ENCODE measurements at places on chromosomes 2 and 18.
A peak's percentile ranks its signal among the peaks of the same experiment; 100 is the strongest.

- no peak for DNase-seq
Measured at GRCh38 chr18:74435740-74436139, 21.4 kb downstream of the DIPK1C start.

- DNase-seq, result no peak
Measured at GRCh38 chr18:51391731-51392130, 194.2 kb upstream of the MEX3C start.

GRCh38 chr2:231183851-231184250, 14.6 kb upstream of the ARMC9 start:
- no peak for DNase-seq

DNA sequence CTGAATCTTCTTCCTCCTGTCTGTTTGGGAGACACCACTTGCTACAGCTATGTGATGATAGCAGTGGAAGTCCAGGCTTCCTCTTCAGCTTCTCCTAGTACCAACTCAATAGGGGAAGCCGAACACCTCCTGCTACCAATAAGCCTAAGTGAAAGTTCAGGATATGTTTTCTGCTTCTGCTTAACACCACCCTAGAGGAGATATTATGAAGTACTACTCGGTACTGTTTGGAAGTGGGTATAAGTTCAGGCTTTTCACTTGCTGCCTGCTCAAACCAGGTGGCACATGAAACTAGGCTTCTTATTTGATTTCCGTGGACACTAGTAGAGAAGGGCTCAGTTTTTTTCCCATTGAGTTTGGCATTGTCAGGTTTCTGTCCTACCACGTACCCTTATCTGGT, 99.8 kb downstream of the PTPN4 start:
- no peak for DNase-seq

DNA sequence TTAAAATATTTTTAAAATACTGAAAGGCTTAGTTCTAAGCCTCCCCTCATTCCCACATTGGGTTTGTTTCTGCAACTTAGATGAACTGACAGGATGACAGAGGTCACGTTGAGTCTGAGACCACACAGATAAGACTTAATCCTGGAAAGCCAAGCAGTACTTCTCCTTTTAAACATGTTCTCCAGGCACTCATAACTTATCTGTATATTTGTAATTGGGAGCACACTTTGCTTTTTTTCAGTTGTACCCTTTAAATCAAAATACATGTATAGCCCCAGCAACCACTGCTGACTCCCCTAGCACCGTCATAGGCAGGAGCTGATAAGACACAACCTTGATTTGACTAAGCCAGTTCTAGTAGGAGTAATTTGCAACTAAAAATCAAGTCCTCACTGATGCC, 394.8 kb downstream of the PID1 start:
- DNase-seq, result no peak

- no peak for DNase-seq
Measured at GRCh38 chr2:10784719-10785118, 27.9 kb downstream of the PDIA6 start.

GRCh38 chr2:69123182-69123581, 110.2 kb downstream of the ANTXR1 start:
- DNase-seq, result no peak

DNA sequence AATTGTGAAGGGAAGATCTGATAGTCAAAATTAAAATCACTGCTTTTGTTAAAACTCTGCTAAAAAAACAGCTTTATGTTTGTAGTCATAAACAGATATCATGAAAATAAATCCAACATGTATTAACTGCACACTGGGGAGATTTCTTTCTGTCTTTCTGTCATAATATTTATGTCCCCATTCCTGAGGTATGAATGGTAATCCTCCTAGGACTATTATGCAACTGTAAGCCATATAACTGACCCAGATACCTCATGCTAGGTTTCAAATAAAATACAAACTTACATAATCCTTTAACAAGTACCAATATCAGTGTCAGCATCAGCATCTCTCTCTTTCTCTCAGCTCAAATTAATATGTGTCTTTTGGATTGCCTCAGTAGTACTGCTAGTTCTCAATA, 18.2 kb downstream of the IFIH1 start:
- DNase-seq, result no peak

DNA sequence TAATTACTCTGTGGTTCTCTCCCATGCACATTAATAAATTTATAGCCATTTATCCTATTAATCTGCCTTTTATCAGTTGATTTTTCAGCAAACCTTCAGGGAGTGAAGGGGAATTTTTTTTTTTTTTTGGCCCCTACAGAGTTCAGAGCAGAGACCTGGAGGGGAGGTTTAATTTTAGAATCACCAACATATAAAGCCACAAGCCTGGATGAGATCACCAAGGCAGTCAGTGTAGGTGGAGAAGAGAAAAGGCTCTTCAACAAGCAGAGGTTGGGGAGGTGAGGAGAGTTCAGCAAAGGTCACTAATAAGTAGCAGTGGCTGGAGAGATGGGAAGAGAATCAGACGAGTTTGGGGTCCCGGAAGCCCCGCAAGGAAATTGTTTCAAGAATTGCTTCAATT, 48.4 kb upstream of the SPTBN1 start:
- DNase-seq, result no peak

GRCh38 chr2:84613082-84613481, 96.8 kb downstream of the DNAH6 start:
- no peak for DNase-seq

DNA sequence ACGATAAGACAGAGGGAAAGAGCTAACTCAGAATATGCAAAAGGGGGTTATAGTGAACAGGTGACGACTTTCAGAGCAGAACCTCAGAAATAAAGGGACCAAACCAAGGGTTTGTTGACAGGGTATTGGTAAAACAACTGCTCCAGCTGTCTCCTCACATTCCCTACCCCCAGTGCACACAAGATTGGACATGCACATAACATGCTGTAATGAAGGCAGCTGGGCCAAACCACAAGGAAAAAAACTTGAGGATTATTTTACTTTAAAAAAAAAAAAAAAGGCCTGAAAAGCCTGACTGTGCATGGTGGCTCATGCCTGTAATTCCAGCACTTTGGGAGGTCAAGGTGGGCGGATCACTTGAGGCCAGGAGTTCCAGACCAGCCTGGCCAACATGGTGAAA, 3.5 kb downstream of the RBM43 start:
- DNase-seq, result no peak

GRCh38 chr2:149070681-149071320, 32.3 kb downstream of the LYPD6B start:
- no peak for DNase-seq

DNA sequence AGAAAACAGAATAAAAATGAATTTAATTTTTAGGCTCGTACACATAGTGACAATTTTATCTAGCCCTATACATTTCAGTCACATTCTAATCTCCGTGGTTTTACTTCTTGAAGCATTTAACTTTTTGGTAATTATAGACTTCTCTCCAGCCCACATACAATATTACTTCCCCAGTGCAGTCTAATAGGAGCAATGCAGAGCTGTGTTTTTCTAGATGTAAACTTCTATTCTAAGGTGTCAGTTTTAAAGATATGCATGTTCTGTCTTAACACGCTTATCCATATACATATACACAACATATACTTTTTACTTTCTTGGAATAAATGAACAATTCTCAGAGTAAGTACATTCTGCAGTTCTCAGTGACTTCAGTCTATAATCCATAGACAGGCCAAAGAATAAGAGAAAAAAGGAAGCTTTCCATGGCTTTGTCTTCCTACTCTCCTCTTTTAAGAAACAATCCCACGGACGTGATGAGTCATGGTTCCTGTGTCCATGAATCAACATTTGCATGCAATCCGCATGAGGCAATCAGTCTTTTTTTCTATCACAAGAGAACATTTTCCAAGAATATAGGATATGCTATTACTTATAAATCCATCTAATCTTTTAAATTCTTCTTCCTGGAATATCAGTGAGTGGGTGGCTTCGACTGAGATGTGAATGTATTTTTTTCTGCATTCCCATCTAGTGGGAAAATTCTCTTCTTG, 42.8 kb downstream of the CCDC102B start:
- peak; percentile 6 for DNase-seq

GRCh38 chr2:168757223-168757622, 45.2 kb upstream of the NOSTRIN start:
- no peak for DNase-seq

DNA sequence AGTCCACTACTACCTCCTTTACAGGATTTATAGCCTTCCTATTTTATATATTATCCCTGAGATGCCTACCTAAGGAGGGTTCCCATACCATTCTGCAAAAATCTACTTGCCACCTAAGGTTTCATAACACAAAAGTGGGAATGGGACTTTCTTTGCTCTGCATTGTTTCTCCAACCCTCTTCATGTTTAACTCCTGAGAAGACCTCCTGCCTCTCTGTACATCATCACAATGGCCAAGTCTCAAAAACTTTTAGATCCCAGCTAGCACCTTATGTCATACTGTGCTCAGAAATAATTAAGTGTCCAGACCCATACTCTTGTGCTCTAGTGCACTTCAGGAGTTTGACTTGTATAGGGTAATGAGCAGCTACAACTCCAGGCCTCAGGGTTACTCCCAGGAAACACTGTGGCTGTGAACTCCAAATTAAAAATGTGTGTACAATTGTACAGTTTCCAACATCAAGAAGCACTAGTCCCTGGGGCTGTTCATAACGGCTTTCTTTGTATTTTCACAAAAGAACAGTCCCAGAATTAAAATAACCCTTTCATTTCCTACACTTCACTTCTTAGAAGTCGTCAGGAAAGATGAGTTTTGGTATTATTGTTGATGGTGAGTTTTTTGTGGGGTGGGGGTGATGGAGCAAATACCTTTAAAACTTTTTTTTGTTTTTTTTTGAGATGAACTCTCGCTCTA, 39.4 kb downstream of the METAP1D start:
- no peak for DNase-seq

GRCh38 chr2:10564876-10565445, 116.8 kb upstream of the ODC1 start:
- no peak for DNase-seq

- DNase-seq, result no peak
Measured at GRCh38 chr2:9473308-9473984, 905 bp upstream of the IAH1 start.

GRCh38 chr2:137924019-137924418, 40.3 kb upstream of the HNMT start:
- no peak for DNase-seq

DNA sequence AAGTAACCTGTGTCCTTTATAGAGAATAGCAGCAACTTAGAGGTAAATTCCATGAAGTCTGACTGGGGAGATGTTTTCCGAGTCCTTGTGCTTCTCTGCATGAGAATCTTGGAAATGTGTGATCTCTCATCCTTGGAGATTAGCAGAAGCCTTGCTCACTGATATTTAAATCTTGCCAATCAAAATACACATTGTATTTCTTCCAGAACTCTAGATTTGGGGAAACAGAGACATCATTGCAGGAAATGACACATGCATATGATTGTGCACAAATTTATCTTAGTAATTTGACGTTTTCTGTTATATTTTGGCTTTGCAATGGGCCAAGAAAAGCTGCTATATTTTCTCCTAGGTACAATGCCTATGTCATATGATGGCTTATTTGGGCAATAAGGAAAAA, 182.6 kb downstream of the ZNF804A start:
- DNase-seq, result no peak

GRCh38 chr2:96470109-96470508, 35.0 kb downstream of the NEURL3 start:
- no peak for DNase-seq

DNA sequence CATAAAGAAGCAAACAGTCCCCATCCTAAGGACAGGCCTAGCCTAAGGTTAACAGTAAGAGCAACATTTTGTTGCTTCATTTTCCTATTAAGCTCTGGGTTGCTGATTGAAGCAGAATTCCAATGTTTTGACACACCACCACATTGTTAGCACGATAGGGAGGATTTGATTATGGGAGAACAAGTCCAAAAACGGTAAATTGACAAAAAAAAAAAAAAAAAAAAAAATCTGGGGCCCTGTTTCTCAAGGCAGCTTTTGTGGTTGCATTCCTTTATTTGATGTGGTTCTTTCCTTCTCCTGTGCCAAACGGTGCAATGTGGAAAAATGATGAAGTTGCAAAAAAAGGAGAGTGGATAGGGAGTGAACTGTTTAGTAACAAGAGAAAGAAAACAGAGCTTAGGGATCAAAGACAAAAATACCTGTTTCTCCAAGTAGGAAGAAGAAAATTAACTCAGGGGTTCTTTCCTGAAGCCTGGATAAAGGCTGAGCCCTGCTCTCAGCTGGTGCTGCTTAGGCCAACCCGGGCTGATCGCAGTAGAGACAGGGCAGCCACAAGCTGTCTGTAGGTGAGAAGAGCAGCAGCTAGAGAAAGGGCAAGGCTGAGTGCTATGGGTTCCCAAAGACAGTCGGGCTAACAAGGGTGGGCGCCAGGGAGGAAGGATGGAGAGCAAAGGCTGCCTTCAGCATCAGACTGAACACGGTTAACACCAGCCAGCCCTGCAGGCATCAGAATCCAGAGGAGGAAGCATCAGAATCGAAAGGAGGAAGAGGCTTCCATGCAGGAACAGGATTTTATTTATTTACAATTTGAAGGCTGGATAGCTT, 167.8 kb upstream of the FOSL2 start:
- no peak for DNase-seq

DNA sequence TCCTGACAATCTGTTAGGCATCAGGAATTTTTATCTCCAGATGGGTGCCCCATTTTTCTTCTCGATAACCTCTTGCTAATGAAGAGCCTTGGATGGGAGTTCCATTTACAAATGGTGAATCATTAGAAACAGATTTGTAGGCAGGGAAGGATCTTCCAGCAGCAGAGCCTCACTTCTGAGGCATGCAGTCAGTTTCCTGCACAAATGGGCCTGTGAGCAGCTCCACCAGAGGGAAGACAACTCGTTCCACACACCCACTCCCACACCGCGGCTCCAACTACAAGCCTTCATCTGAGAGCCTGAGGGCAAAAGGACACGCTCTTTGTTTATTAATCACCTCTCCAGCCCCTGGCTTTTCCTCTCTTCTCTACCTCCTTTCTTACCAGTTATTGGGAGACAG, 108.5 kb downstream of the CTAGE1 start:
- DNase-seq, result no peak

DNA sequence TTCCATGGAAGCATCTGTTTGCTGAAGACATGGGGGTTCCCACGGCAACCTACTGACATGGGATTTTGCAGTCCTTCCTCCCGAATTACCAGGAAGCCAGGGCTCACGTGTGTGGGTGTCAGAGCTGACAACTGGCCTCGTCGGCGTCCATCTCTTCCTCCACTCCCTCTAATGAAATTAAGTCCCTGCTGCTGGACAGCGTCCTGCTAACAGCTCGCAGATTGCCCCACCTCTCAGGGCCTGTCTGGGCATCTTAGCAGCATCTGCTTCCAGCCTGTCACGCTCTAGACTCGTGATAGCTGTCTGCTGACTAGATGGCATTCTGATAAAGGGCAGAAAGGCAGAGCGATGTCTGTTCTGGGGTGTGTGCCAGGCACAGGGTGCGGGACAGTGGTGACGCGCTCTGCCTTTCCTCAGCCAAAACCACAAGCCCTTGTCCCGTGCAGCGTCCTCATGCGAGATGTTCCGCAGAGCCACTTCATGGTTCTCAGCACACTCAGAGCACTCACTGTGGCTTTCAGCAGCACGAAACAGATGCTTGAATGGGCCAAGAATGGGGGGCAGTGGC, 161.1 kb downstream of the ARL4C start:
- no peak for DNase-seq

GRCh38 chr2:238173692-238174091, 14.9 kb downstream of the ERFE start:
- DNase-seq, result no peak

All from SW 1271 (cell line).